ENCODE measurements at places on chromosomes 12 and 14. TPM values are rescaled to one million over a fixed set of nuclear protein-coding genes. Genes with fewer than 3 reads are reported as not detected.

The SERPINA12 gene
- not detected for total RNA-seq

The GPRC5D gene
- not detected for total RNA-seq

The PLD4 gene
- not detected for total RNA-seq

The SLC38A1 gene
- total RNA-seq: 260 TPM

The CLEC4C gene
- total RNA-seq: not detected

The ETFBKMT gene
- 0.99 TPM for total RNA-seq

The PLEKHG7 gene
- not detected for total RNA-seq

The SIX4 gene
- not detected for total RNA-seq

The NGB gene
- not detected for total RNA-seq

The HAL gene
- total RNA-seq: 0.56 TPM

The TAPBPL gene
- total RNA-seq: 26.6 TPM

The CGRRF1 gene
- total RNA-seq: 11.5 TPM

The RPL10L gene
- total RNA-seq: not detected

The OAS1 gene
- 34.9 TPM for total RNA-seq

The TBC1D30 gene
- total RNA-seq: 1.6 TPM

Measured in activated naive CD8-positive, alpha-beta T cell treated with anti-CD3 and anti-CD28 coated beads for 36 hours (primary cell).